Activated CD8-positive, alpha-beta memory T cell treated with anti-CD3 and anti-CD28 coated beads, Interleukin-2, amount 50 U/mL, for 48 hours (primary cell): ENCODE measurements at places on chromosomes 7 and 10.

DNA sequence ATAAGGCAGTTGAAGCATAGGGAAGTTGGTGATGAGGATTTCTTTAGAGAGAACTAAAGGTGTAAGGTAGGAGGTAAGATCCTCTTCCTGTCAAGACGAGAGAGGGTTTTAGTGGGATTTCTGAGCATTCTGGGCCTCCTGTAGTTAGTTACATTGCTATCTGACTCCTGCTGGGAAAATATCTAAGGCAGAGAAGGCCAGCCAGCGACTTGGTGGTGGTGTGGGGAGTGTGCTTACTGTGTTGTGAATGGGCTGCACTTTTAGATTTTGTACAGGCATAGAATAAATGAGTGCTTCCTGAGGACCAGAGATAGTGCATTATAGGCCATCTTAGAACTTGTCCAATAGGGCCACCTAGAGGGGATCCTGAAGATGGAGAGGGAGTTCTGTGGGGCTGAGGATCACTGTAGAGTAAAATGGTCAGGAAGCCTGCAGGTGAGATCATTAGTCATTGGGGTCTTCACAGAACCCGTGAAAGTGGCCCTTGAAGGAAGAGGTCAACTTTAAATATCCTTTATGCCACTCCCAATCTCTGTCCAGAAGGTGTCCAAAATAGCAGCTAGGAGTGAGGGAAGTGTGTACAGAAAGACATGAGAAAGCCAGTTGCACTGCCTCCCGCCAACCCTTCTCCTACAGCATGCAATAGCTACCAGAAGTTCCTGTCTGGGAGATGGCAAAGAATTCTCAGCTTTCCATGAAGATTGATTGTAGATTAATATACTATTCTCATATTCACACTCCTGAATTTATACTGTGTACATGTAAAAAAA lies 266.6 kb downstream of the POLR1F start:
- DNase-seq: no peak

GRCh38 chr7:7164591-7164990 lies 17.8 kb upstream of the C1GALT1 start:
- no peak for DNase-seq

- DNase-seq: no peak
Observed at GRCh38 chr10:50614444-50615137, 9.2 kb downstream of the SGMS1 start.

DNA sequence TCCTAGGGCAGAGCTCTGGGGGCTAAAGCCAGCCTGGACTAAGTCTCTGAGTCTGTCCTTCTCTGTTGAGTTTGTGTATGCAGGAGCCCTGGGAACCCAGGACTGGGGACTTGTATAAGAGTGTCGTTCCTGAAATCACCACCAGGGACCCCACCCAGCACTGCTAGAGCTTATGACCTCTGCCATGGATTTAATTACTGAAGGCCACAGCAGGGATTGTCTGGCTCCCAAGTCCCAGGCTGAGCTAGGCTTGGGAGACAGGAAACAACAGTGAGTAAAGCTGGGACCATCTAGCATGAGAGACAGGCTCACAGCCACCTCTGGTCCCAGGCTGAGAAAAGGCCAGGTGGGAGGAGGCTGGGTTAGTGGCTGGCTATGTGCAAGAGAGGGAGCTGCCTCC lies 1.4 kb upstream of the TSPAN15 start:
- peak; percentile 61 for DNase-seq

GRCh38 chr7:68420342-68421192 lies 1177.7 kb upstream of the AUTS2 start:
- no peak for DNase-seq

DNA sequence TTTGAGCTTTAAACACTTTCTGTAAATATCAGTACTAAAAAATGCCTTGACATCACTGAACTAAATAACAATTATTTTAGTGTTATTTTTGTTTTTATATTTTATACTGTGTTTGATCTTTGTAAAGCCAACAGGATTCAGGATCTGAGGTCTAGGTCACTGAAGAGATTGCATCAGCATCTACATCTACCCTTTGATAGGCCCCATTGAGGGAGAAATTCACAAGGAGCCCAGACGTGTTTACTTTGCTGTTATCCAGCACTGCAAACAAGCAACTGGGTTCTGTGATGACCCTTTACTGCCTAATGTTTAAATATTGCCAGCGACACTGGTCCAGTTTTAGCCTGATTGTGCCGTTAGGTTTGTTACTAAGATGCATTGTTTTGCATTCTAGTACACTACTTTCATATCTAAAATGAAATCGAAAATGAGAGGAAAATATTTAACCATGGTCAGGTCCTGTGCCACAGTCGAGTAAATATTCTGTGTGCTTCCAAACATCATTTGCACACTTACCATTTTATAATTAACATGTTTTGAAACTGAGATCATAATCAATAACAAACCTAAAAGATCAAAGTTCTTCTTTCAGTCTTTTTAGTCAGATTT lies 48.7 kb downstream of the SP8 start:
- DNase-seq: no peak

DNA sequence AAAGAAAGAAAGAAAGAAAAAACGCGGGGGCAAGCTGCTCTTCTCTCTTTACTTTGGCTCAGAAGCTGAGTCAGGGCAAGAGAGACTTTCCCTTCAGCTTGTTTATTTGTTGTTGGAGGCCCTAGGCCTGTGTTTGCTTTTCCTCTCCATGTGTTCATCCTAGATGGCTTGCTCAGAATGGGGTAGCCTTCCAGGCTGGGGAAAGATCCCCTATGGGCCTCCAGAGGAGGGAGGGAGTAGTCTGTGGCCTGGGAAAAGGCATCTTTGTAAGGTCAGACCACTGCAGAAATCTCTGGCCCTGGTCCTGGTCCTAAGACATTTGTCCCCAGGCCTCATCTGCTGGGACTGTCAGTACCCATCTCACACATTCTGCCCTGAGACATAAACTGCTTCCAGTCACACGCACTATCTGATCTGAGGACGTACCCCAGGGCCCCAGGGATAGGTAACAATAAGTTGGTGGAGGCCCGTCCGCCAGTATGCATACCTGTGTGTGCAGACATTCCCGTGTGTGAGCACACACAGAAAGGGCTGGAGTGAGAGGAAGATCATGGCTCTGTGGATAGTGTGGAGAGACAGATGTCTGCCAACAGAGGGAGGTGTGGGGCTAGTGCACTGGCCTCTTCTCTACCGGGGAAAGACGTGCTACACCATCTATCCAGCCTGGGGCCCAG lies 4.9 kb upstream of the SCD start:
- peak; percentile 65 for DNase-seq

DNA sequence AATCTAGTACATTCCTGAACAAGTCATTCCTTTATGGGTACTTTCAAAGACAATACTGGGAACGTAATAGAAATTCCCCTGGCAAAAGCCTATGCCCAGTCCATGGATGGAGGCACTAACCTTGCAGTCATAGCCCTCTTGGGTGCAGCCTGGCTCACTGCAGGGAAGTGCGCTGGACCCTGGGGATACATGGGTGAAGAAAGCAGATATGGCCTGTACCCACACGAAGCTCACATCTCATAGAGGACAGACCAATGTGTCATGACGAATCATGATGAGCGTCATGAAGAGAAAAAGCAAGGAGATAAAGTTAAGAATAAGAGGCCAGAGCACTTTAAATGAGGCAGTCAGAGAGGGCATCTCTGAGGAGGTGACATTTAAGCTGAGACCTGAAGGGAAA lies 11.8 kb downstream of the PRLHR start:
- DNase-seq: no peak

GRCh38 chr10:28928484-28928883 lies 251.2 kb downstream of the BAMBI start:
- DNase-seq: no peak

DNA sequence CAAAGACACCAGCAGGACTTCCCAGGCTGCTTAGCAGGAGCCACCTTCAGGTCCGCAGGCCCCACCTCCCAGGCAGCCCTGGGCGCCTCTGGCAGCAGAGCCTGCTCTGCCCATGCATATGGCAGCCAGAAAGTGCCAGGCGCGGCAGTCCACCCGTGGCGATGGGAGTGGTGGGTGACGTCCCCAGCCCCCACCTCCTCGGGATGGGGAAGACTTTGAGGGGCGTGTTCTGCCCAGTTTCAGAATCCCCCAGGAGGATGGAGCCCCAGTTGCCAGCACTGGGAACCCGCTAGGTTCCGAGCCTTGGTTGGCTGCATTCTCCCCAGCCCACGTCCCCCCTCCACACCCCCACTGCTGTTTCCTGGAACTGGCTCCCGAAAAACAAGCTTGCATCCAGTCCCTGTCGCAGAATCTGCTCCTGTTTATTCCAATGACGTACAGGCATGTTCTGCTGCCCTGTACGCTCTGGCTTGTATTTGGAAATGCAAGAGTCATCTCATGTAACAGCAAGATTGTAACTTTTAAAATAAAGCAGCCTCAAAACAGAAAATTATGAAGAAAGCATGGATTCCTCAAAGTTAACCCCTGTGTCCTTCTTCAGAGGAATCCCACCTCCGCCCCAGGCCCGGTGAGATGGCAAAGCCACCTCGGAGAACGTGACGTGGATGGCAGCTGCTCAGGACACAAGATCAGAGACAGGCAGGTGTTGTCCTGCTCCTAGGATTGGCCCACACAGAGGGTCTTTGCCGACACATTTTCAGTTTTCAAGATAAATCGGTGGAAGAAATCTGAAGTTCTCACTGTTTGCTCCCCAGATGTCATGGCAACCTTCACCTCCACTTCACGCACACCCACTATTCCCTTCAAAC lies 87.8 kb upstream of the PPP2R2D start:
- peak; percentile 23 for DNase-seq

- DNase-seq: no peak
Observed at GRCh38 chr7:151616443-151617213, 96.9 kb upstream of the RHEB start.

DNA sequence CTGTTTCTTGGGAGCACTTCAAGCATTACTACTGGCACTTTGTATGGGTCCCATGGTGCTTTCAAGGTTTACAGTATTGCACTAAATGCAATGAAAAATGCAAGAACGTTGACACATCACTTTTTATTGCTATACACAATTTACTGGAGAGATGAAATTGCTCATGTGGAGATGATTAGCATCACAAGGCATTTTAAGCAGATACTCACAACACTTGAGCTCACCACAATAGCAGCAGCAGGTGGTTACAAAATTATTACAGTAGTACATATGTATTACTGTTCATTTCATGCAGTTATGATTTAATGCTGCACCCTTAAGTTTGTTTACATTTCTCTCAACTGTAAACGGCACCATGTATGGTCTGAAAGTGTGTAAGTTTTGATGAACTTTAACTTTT lies 537.7 kb downstream of the GRM8 start:
- DNase-seq: no peak

- no peak for DNase-seq
Observed at GRCh38 chr10:115046686-115047236, 46.4 kb upstream of the ATRNL1 start.

- no peak for DNase-seq
Observed at GRCh38 chr10:2610946-2611345, 456.4 kb upstream of the PFKP start.

GRCh38 chr7:7077945-7078344 lies 104.4 kb upstream of the C1GALT1 start:
- no peak for DNase-seq

- no peak for DNase-seq
Observed at GRCh38 chr10:102335184-102335583, 60.3 kb upstream of the NFKB2 start.

- DNase-seq: peak; percentile 70
Observed at GRCh38 chr7:101315336-101315735, 6.3 kb downstream of the IFT22 start.

DNA sequence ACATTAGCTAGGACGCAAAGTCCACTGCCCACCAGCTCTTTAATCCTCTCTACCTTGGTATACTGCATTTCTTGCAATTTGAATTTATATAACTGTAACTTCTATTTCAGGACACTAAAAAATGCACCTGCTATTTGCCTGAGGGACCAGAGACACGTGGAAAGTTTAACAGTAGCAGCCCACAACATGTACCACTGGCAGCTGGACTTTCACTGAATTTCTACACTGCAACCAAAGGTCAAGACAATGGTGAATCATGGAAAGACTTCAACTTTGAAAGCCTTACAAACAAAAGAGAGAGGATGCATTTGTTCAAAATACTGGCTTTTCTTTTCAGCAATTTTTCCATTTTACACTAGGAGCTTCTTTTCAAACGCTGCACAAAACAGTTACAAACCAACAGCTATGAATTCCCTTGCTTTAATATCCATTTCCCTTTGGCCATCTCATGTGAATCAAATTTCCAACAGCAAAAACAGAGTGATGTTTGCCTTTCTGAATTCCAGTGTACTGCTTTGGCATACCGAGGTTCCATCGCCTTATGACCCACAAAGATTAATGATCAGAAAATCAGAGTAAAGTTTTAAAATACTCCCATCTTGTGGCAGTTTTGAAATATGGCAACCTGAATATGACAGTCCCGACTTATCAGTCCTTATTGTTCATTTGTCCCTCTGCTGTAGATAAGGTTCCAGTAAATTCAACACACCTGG lies 29.9 kb upstream of the HNRNPH3 start:
- no peak for DNase-seq

- no peak for DNase-seq
Observed at GRCh38 chr7:19378345-19378714, 233.1 kb upstream of the FERD3L start.

DNA sequence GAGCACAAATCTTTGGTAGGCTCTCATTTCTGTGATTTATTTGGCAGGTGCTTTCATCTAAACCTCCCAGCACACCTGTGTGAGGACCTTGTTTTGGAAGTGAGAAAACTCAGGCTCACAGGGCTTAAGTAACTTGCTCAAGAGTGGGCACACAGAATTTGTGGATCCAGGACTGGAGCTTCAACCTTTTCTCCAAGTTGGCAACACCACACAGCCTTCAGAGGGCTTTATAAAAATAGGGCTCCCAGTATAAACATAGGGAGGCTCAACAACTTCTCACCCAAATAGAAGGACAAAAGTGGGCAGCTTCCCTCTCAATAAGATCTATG lies 182.2 kb upstream of the NEBL start:
- DNase-seq: no peak

GRCh38 chr7:105610165-105610930 lies 29.1 kb upstream of the EFCAB10 start:
- DNase-seq: no peak

DNA sequence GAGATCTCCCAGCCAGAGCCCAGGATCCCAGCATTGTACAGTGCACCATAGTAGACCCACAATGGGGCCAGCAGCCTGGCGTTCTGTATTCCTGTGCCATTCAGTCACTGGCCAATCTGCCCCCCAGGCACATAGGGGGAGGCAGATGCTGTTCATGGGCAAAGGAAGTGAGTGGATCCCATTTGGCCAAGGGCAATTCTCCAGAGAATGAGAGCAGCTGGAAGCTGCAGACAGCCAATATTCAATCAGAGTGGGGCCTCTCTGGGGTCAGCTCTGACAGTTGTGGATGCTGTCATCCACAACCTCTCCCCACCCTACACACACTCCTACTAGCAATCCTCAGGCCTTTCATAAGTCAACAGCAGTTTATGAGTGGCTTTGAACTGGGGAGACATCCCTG lies 17.5 kb downstream of the STEAP1B start:
- no peak for DNase-seq

GRCh38 chr7:157543791-157544190 lies 207.0 kb downstream of the DNAJB6 start:
- DNase-seq: no peak

- no peak for DNase-seq
Observed at GRCh38 chr7:26991796-26992195, 104.0 kb downstream of the HOXA1 start.

- DNase-seq: no peak
Observed at GRCh38 chr7:94590526-94591162, 65.3 kb downstream of the SGCE start.

GRCh38 chr10:75978213-75978612 lies 546.8 kb downstream of the LRMDA start:
- DNase-seq: no peak
